Activated naive CD4-positive, alpha-beta T cell treated with Interleukin-2 at 50 U/mL for 16 hours (primary cell): ENCODE measurements at places on chromosomes 7 and 10.

DNA sequence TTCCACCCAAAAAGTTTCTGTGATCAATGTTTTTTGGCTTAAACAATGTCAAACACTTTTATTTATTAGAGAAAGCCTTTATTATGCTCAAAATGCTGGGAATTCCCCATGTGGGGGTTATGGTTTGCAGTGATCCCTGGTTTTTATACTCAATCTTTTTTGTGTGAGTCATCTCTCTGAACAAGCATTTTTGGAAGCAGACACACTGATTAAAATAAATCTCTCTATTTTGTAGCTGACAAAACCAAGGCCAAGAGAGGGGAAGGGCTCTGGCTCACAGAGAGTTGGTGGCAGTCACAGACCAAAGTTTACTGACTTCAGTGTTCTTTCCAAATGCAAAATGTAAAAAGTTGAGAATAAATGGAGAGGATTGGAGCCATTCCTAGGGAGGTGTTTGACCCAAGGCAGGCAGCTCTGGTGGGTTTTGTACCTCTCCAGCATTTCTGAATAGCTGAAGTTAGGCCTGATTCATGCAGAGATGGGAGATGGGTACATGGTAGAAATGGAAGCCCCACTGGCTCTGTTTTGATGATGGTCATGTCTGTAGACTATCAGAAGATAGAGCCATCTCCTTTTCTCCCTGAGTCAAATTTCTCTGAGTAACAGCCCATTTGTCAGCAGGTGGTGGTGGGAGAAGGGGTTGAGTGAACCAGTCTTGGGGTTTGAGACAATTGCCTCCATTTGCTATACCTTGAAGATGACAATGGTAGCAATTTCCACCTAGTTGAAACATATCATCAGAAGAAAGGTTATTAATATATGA, 45.4 kb upstream of the NAMPT start:
- no peak for DNase-seq

GRCh38 chr10:947881-948280, 16.4 kb upstream of the LARP4B start:
- DNase-seq: no peak

DNA sequence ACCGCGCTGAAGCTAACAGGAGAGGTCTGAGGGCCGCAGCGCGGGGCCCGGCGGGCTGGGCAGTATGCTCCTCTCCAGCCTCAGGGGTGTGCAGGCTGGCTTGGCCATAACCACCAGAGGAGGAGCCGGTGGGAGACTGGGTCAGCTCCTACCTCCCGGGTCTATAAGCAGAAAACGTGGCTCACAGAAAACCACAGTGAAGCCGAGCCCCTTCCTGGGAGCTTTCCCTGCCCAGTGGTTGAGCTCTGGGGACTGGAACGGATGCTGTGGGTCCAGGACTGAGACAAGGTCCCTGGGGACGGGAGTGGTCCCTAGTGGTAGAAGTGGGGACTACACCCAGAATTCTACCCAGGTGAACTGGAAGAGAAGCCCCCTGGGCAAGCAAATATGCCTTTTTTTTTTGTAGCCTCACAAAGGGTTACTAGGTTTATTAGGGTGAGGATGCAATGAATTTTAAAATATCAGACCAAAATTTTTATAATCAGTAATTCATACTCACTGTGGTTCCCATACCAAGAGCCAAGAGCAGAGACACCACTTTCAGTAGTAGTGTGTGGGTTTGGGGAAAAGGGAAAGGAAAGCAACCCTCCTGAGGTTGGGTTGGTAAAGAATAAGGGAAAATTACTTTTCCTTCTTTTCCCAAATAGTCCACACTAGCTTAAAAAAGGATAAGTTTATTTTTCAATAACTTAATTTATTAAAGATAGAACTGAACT, 67.9 kb upstream of the PRKCQ start:
- DNase-seq: peak; percentile 67

DNA sequence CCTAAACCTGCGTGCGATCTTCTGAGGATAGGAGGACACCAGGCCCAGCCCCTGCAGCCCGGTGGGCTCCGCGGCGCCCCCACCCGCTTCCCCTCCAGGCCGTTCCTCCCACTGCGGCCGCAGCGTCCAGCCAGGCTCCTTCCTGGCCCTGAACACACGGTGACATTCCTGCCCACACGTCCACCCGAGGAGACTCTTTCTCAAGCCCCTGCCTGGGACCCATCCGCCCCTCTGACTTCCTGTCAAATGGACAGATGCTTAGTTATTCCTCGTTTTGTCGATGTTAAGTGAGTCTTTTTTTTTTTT, 32.4 kb upstream of the RNF32 start:
- DNase-seq: no peak

DNA sequence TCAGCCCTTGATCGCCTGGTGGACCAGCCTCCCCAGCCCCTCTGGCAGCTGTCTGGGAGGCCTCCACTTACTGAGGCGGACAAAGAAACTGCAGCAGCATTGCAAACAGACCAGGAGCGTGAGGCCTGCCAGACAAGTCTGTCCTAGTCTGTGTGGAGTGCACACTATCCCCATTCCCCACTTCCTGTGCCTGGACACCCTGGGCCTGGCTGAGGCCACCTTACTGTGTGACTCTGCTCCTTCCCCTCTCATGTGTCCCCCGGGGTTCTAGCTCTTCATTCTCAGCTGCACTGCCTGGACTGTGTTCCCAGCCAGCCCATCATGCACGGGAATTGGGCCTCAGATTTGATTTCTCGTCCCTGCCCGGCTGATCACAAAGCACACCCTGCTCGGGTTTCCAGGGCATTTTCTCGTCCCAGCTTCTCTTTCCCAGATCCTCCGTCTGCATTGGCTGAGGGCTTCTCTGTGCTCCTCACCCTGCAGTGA, 16.7 kb upstream of the C10orf90 start:
- no peak for DNase-seq
